RWPE1 (cell line): ENCODE measurements at places on chromosomes 3 and 15.

DNA sequence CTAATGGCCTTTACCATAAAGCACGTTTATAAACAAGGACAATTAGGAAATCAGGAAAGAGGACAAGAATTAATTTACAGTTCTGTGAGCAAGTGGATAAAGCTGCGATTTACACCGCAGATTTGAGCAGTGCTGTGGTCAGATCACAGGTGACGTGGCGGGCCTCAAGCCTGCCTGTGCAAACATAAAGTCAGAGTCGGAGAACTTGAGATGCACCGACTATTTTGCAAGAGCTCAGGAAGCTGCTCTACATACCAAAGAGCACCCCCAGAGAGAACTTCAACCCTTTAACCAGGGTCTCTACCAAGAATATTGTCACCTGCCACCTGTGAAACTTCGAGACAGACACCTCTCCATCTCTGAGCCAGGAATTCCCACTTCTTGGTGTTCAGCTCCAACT is 35.7 kb downstream of the MECOM start:
- DNase-seq: no peak

DNA sequence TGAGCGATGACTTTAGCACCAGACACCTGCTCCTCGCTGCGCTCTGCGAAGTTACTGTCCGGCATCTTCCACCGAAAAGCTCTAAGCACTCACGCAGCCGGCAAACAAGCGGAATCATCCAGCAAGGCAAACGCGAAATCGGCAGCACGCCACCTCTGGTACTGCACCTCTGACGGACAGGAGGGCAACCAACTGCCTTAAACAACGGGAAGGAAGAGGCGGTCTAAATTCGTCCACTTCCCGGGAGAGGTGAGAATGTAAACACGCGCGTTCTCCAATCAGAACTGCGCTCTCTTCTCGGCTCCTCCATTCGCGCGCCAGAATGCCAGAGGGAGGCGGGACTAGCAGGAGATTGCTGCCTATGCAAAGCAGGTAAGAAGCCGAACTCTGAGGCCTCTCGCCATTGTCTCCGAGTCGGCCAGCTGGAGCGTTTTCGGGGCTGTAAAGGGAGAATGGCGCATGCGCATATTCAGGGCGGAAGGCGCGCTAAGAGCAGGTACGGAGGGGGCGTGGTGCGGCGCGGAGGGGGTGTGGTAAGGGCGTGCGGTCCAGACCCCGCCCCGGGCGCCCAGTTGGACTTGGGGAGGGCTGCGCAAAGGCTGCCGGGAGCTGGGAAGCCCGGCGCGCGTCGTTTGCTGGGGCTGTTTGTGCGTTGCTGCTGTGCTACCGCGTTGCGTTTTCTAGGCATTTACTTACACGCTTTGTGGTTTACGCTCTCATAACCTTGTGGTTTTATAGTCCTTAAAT is at the start of the genes BTD and HACL1:
BTD (plus strand) TSS at position 347 of the 747 bp plus-strand sequence. CDS start 33,695 bp downstream, outside the sequence.
HACL1 (minus strand) TSS at position 171 of the 747 bp plus-strand sequence; CDS start at position 65, 106 bp downstream.
- DNase-seq: peak; percentile 91

- DNase-seq: no peak
Measured at GRCh38 chr3:168091302-168091858, 4.3 kb downstream of the GOLIM4 start.

DNA sequence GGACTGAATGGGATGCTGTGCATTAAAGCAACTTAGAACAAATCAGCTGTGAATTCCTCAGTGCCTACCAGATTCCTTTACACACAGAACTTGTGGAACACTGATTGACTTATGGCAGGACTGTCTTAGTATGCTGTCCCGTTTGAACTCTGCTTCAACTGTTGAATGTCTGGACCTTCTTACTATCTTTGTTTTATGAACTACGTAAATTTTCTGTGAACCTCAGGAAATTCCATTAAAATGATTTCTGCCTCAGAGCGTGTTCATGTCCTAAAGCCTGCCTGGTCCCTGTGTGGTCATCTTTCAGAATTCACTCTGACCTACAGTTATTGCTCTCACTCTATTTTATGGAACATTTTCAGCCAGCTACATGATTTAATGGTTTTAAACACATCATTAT is 29.4 kb upstream of the FBN1 start:
- no peak for DNase-seq

DNA sequence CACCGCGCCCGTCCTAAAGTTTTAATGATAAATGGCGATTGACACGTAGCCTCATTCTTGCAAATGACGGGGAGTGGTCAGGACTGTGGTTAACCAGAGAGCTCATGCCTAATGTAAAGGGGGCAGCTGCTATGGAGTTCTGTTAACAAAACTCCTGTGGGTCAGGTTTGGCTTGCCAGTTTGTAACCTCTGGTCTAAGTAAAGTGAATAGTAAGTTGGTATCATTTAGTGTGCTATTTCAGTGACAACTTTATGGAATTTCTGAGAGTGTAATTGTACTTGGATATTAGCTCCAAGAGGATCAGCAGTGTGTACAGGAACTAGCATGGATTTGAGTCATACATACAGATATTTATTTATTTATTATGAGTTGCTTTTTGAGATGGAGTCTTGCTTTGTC is 87.9 kb downstream of the RGMA start:
- DNase-seq: no peak

DNA sequence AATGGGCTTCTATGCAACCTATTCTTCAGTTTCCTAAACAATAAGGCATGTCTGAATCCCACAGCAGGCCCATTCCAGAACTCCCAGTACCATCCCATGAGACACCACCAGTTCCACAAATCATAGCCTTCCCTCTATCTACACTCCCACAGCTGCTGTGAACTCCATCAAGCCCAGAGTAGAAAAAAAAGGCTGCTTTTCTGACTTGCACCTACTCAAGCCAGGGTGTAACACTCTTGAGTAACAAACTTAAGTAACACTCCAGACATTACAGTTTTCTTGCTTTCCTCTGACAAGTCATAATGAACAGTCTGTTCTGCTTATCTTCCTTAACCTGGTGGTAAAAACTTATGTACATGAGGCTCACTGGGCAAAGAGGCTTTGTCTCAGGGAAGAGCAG is 283.1 kb downstream of the NFKBIZ start:
- no peak for DNase-seq

GRCh38 chr15:85475317-85475701 is 94.9 kb downstream of the AKAP13 start:
- no peak for DNase-seq

GRCh38 chr15:51077221-51078153 is 17.2 kb downstream of the TNFAIP8L3 start:
- no peak for DNase-seq

GRCh38 chr3:13282986-13283876 is 136.9 kb downstream of the NUP210 start:
- peak; percentile 13 for DNase-seq

GRCh38 chr3:43675593-43675992 is 15.1 kb upstream of the ABHD5 start:
- DNase-seq: no peak

GRCh38 chr3:107206141-107206540 is 171.1 kb upstream of the CCDC54 start:
- peak; percentile 49 for DNase-seq

DNA sequence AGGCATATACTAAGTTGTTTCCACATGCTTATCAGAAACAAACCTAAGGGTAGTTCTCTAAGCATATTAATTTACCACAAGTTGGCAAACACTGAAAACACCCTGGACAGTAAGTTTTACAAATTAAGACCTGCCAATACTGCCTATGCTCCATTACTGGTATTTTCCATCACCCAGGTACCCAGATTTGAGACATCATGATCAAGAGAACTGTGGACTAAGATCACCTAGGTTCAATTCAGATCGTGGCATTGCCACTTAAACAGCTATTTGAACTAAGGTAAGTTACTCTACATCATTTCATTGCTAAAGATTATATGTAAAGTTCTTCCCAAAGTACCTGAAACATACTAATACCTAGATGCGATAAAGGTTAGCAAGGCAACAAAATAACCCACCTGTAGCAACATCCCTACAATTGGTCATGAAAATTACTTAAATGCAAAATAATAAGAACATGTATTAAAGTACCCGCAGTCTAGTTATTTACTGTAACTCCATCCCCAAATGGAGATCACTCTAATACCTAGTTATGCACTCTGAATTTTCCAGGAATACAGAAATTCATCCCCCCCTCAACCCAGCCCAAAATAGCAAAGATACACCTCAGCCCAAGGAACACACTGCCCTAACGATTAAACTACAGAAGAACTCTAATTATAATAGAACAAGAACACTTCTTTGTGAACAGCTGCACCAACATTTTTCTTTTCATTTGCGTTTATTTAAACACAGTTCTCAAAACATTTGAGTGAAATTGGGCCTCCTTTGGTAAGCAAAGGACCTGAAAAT is 21.6 kb downstream of the TRA2B start:
- no peak for DNase-seq

- DNase-seq: no peak
Measured at GRCh38 chr15:40807888-40808461, 702 bp upstream of the DNAJC17 start.

DNA sequence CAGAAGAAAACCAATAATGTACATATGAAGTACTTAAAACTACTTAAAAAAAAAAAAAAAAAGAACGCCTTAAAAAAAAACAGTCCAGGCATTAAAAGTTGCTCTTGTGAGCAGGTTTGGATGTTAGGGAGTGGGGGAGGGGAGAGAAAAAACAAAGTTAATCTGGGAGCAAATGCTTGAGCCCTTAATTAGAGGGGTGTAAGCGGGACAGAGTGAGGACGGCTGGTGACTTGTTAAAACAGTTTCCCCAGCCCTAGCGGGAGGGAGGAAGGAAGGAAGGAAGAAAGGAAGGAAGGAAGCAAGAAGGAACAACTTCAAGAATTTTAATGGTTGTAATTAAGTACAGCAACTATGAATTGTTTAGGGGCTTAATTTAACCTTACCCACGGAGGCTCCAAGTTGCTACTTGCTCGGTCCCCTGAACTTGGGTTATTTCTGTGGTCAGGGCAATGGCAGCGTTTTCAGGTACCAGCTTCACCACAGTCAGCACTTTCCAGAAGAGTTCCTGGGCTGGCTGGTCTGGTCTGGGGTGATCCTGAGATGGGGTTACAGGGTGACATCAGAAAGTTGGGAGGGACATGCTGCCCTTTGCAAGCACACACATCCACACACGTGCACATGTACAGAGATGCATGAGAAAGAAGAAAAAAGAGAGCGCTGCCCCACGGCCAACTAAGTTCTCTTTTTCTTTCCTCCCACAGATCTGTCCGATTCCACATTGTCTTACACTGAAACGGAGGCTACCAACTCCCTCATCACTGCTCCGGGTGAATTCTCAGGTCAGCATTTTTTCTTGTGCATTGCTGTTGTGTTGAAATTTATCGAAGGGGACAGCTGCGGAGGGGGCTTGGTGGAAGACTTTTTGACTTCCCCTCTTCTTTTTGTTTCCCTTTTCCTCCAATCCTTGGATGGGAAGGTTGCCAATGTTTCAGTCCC is 14.0 kb downstream of the SMAD6 start:
- no peak for DNase-seq

GRCh38 chr3:38379201-38379770 is 32.7 kb downstream of the XYLB start:
- no peak for DNase-seq

GRCh38 chr3:151630035-151630434 is 103.7 kb upstream of the AADACL2 start:
- DNase-seq: no peak

DNA sequence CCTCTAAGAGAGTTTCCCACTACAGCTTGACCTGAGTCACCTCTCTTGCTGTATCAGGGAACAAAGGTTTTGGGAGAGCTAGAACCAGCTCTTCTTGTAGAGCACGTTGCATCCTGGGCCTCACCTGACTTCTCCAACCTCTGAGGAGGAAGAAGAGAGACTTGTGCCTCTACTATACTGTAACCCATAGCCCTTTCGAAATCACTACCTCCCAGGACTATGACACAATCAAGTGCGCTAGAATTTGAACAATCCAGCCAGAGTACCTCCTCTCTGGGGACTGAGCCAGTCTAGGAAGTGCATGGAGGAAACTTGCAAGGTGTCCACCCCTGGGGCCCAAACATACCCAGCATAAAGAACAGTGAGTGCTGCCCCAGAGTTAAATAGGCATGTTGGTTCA is 192.8 kb upstream of the BHLHE40 start:
- no peak for DNase-seq

DNA sequence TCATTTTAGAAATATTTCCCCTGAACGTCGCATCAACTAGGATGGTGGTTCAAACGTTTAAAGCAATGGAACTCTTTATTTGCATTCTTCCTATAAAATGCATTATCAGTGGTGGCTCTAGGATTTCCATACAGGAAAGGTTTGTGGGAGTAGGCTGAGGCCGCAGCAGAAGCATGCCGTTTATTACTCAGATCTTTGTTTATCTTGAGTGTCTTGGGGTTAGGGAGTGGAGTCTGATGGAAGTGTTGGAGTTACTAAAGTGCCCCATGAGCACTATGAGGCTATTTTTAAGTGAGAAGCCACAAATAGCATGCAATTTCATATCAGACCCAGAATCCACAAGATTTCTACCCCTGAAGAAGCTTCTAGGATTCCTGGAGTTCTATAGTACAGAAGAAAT is 26.2 kb downstream of the ATOSA start:
- no peak for DNase-seq

DNA sequence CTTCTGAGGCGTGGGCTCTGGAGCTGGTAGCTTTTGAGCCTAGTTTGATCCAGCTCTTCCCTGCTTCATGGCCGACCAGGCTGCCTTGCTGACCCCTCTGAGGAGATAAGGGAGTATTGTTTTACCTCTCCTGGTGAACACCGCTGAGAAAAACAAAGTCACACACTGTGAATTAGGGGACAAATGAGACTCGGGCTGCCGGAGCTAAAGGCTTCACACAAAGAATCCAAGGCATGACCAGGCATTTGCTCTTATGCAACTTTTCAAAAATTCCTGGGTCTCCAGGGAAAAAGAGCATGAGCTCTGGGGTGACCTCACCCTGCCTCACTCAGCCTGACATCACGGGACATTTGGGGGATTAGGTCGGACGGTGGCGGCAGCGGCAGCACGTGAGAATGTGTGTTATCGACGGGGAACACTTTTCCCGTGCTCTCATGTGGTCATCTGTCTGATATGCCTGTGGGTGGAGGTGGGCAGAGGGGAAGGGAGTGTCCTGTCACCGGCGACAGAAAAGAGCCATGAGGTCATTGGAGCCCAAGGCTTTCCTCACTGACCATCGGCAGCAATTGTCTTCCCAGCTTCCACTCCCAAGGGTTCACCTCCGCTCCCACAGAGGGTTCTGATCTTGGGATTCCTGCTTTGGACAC is 61.0 kb downstream of the TMEM44 start:
- DNase-seq: peak; percentile 57

- no peak for DNase-seq
Measured at GRCh38 chr15:68566377-68566954, 12.3 kb upstream of the CORO2B start.

- DNase-seq: no peak
Measured at GRCh38 chr3:174218016-174218415, 641.1 kb upstream of the NAALADL2 start.

DNA sequence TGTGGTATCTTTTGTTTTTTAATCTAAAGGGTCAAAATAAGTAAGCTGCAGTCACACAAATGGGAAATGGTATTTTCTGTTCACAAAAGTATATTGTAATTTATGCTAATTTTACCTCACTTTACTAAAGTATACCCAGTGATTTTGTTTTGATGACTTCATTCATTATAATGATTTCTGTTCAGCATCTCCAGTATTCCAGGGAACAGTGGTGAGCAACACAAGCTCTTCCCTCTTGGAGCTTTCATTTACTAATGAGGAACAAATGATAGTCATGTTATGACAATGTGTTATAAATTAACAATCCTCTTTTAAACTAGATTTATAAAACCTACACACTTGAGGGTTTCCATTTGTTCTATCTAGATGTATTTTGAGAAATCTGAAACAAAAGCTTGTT is 20.5 kb upstream of the EIF3J start:
- DNase-seq: no peak
